ENCODE measurements at places on chromosomes 1 and 21.

DNA sequence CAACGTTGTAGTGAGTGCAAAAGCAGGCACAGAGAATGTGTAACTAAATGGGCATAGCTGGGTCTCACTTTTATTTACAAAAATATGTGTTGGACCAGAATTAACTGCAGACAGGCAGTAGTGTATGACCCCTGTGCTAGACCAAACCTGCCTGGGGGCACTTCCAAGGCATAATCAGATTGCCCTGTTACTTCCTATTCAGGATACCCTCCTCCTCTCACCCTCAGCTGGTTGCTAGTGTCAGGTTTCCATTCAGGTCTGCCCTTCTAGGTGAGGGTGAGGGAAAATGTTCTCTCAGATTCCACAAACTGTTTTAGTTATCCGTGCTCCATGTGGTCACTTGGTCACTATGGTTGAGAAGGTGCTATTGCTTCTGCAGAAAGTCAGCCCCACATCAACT lies 387.3 kb downstream of the LMX1A start:
- DNase-seq = no peak

DNA sequence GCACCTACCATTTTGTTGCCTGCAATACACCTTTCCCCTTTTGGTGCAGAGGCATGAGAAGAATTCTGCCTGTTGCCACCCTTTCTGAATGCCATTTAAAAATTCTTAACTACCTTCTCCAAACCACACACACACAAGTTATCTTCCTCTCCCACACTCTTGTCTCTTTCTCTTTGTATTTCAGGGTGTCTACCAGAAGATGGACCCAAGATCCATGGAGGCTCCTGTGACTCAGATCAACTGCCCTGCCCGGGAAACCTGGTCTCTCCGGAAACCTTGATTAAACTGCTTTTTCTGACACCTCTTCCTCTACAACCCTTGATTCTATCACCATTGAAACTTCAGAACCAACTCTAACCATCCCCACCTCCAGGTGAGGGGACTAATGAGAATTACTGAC lies 2.4 kb upstream of the TARS2 start:
- DNase-seq = peak; percentile 57

DNA sequence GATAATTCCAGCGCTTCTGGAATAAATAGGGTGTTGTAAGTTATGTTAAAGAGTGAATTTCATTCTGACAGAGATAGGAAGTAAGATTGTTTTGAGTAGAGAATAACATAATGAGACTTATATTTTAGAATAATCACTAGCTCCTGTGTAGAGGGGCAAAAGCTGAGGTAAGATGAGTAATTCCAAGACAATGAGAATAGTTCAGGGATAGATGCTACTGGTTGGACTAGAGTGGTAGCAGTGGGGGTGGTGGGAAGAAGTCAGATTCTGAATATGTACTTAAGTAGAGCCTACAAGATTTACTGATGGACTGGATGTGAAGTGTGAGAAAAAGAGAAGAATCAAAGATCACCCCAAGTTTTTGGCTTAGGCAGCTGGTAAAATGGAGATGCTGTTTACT lies 23.3 kb upstream of the MOV10 start:
- no peak for DNase-seq

GRCh38 chr1:180863158-180863775 lies 49.4 kb upstream of the KIAA1614 start:
- peak; percentile 40 for DNase-seq

DNA sequence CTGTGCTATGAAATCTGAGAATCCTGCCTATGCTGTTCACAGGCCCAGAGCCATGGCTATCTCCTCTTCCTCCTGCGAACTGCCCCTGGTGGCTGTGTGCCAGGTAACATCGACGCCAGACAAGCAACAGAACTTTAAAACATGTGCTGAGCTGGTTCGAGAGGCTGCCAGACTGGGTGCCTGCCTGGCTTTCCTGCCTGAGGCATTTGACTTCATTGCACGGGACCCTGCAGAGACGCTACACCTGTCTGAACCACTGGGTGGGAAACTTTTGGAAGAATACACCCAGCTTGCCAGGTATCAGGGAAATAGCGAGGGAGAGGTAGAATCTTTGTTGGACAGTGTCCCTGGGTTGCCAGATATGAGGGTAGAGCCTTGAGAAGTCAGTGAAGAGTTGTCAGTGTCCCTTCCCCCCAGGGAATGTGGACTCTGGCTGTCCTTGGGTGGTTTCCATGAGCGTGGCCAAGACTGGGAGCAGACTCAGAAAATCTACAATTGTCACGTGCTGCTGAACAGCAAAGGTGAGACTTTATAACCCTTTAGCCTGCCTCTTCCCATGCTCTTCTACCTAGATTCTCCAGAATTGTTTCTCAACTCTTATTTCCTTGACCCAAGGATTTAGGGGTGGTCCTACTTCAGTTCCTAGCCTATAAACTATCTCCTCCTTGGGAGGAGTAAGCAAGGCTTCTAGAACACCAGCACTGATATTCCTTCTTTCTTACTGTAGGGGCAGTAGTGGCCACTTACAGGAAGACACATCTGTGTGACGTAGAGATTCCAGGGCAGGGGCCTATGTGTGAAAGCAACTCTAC lies 1.4 kb downstream of the NIT1 start:
- peak; percentile 47 for DNase-seq

Measured in NCI-H226 (cell line).